ENCODE measurements at places on chromosomes 3 and 15. TPM values are rescaled to one million over a fixed set of nuclear protein-coding genes. Genes with fewer than 3 reads are reported as not detected.

CILP gene
- 2.8 TPM for total RNA-seq

SLC2A2 gene
- under 0.01 TPM for total RNA-seq

SLCO2A1 gene
- total RNA-seq: 2.4 TPM

ANKRD34C gene
- total RNA-seq: not detected

FGF7 gene
- 157 TPM for total RNA-seq

FBLN2 gene
- 493 TPM for total RNA-seq

SNX33 gene
- 39.8 TPM for total RNA-seq

CPA3 gene
- 3.0 TPM for total RNA-seq

TTC21A gene
- total RNA-seq: 5.2 TPM

SACM1L gene
- 32.4 TPM for total RNA-seq

ST8SIA2 gene
- total RNA-seq: 18.2 TPM

ALG1L2 gene
- not detected for total RNA-seq

PRICKLE2 gene
- total RNA-seq: 62.7 TPM

BTBD1 gene
- total RNA-seq: 89.6 TPM

POLQ gene
- 0.85 TPM for total RNA-seq

GOLGA6L4 gene
- total RNA-seq: 1.3 TPM

PTPRG gene
- 167 TPM for total RNA-seq

THOC7 gene
- 25.0 TPM for total RNA-seq

EXD1 gene
- not detected for total RNA-seq

ZNF385D gene
- 1.6 TPM for total RNA-seq

TTC14 gene
- total RNA-seq: 33.6 TPM

EFCC1 gene
- not detected for total RNA-seq

BFSP2 gene
- not detected for total RNA-seq

NCBP2 gene
- total RNA-seq: 48.3 TPM

SUCLG2 gene
- total RNA-seq: 52.7 TPM

MAP2K5 gene
- 7.3 TPM for total RNA-seq

PLCB2 gene
- total RNA-seq: 0.49 TPM

PLA2G4E gene
- total RNA-seq: not detected

AGTR1 gene
- total RNA-seq: 42.3 TPM

LCMT2 gene
- total RNA-seq: 7.5 TPM

FOXL2NB gene
- 10.4 TPM for total RNA-seq

PLAAT1 gene
- not detected for total RNA-seq

CALML4 gene
- 3.3 TPM for total RNA-seq

MYRIP gene
- total RNA-seq: 0.65 TPM

ROBO2 gene
- total RNA-seq: 271 TPM

CHRM5 gene
- under 0.01 TPM for total RNA-seq

IL5RA gene
- total RNA-seq: not detected

RAD18 gene
- total RNA-seq: 10.0 TPM

INSYN1 gene
- total RNA-seq: 6.1 TPM

HYAL1 gene
- 0.65 TPM for total RNA-seq

CCK gene
- total RNA-seq: 3.8 TPM

SOX2 gene
- 6.3 TPM for total RNA-seq

FANCD2OS gene
- total RNA-seq: not detected

HIGD2B gene
- total RNA-seq: not detected
